ENCODE measurements at places on chromosomes 11 and 22.

GRCh38 chr11:117799634-117800033 is 2.6 kb upstream of the DSCAML1 start:
- no peak for DNase-seq

DNA sequence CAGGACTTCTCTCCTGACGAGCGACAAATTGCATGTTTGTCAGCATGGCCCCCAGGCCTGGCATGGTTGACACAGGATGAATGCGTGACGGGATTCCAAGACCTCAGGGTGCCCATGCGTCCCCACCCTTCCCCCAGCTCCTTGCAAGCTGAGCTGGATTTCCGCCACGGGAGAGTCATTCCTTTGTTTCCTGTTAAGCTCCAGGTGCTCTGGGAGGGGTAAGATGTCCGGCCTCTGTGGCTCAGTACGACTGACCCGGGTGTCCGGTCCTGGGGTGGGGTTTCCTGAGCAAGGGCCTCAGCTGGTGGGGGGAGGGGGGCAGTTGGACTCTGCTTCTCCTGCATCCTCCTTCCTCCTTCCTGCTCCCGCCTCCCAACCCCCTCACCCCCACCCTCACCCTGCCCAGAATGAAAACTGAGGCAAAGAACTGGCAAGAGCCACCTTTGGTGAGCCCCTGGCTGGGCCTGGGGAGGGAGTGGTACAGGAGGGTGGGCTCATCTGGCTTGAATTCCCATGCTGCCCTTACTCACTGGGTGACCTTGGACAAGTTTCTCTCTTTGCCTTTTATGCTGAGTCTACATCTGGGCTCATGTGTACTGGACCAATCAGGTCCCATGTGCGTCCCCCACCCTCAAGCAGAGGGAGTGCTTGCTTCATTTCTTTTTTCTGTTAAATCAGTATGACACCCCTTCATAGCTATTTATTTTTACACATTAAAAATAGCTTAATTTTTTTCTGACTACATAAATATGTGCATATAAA is 2.5 kb downstream of the CDC42EP2 start:
- DNase-seq, result no peak

GRCh38 chr11:4484310-4484709 is 1.9 kb downstream of the OR52K1 start:
- no peak for DNase-seq

- DNase-seq, result peak; percentile 37
Measured at GRCh38 chr22:39117585-39118191, 20.6 kb downstream of the APOBEC3H start.

DNA sequence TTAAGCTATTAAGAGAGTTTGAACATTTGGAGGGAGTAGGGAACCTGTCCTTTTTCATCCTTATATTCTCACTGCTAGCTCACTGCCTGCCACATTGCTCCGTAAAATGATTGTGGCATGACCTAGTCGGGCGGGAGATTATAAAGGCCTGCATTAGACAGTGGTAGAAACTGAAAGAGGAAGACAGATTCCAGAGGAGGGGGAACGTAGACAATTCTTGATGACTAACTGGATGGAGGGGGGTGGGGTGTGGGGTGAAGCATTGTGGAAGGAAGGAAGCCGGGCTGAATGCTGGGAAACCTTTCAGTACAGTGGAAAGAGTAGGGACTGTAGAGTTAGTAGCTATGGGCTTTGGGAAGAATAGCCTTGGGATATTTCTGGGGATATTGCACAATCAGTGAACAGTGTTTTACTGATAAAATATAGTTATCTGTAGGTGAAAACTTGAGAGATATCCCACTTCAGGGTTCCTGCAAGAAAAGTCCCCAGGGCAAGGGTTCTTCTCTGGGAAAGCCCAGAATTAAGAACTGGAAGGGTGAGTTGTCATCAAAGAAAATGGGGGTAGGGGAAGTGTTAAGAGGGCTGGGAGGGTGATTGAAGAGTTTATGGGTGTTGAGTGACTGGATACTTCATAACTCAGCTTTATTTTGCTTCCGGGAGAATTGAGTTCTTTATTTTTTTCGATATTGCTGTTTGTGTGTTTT is 2.1 kb downstream of the MED15 start:
- DNase-seq, result no peak

- peak; percentile 15 for DNase-seq
Measured at GRCh38 chr11:77067861-77068443, 1.2 kb downstream of the CAPN5 start.

GRCh38 chr22:41262250-41262765 is 21.6 kb upstream of the CHADL start:
- no peak for DNase-seq

DNA sequence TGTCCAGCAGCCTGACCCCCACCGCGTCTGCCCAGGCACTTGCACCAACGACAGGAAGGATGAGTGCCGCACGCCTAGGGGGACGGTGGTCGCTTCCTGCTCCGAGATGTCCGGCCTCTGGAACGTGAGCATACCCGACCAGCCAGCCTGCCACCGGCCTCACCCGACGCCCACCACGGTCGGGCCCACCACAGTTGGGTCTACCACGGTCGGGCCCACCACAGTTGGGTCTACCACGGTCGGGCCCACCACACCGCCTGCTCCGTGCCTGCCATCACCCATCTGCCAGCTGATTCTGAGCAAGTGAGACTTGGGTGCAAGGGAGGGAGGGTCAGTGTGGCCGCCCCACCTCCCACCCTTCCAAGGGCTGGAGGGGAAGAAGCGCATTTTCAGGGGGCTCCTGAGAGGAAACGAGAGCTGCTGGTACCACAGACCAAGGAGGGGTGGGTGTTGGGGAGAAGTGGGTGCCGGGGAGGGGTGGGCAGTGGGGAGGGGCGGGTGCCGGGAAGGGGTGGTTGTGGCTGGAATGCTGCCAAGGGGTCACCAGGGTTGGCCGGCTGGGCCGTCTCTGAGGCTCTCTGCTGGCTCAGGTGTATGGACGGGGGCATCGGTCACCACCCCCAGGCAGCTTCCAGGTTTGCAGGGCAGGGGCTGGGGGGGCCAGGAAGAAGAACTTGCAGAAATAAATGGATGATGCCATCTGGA is 27.7 kb upstream of the MUC5B start:
- no peak for DNase-seq

DNA sequence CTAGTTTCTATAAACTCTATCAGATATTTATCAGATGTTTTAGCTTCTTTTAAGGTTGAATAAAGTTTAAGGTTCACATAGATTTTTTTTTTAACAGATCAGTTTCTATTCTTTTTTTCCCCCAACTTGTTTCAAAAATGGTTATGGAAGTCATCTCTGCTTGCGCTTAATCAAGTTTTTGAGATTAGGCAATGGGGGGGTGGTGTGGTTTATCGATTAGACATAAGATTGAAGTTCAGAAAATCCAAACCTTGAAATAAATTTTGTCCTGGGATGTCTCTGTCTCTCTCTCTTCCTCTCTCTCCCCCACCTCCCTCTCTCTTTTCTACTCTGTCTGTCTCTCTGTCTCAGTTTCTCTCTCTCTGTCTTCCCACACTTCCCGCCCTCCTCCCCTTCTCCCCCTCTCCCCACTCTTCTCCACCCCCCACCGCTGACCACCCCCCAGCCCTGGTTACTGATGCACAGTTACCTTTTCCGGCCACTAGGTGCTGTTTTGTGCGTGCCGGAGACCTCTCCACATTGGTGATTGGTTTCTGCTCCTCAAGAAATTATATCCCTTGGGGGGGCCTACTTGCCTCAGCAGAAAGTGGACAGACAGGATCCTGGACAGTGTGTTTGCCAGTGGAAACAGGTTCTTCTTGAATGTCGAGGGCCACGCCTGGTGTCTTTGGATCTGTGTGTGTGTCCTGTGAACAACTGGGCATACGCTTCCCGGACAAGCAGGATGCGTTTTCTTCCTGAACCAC is 29.7 kb upstream of the ANO1 start:
- DNase-seq, result no peak

- no peak for DNase-seq
Measured at GRCh38 chr11:71176812-71177211, 75.6 kb downstream of the SHANK2 start.

Measured in activated B cell treated with CpG ODN at 0.5 μM for 24 hours (primary cell).